Brain (organoid and tissue), 16 donors: ENCODE measurements at places on chromosomes 2 and 18.

- no peak for DNase-seq
Observed at GRCh38 chr2:237563816-237564215, 2.6 kb upstream of the PRLH start.

GRCh38 chr2:44949329-44950151 lies 8.0 kb downstream of the SIX3 start:
- DNase-seq, result peak; percentile 73

DNA sequence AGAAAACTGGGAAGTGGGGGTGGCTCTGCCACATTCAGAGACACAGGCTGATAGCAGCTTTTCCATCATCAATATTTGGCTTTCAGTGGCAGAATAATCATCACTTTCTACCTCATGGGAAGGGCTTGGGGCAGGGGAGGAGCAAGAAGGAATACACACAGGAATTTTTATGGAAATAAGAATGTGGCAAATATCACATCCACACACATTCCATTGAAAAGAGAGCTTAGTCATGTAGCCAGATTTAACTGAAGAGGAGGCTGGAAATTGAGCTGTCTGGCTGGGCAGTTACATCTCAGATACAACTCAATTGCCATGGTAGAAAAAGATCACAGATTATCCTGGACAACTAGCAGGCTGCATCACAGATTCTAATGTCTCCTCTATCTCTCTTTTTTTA lies 1474.0 kb upstream of the ACVR2A start:
- no peak for DNase-seq

GRCh38 chr2:33681364-33681757 lies 82.3 kb upstream of the FAM98A start:
- DNase-seq, result no peak

- DNase-seq, result no peak
Observed at GRCh38 chr2:120764991-120765677, 29.5 kb downstream of the GLI2 start.

DNA sequence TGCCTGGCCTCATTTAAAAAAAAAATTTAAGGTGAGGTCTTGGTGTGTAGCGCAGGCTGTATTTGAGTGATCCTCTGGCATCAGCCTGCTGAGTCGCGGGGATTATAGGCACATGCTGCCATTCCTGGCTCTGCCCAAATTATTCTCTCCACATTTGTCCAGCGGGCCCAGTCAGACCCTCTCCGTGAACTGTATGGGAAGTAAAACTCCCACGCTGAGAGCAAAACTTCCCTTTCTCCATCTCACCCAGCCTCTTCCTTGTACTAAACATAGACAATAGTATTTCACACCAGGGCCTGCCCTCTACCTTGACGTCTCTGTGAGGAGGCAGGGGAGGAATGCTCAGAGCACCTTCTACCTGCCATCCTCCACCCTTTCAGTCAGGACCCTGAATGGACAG lies 37.0 kb downstream of the EIF4E2 start:
- DNase-seq, result no peak

DNA sequence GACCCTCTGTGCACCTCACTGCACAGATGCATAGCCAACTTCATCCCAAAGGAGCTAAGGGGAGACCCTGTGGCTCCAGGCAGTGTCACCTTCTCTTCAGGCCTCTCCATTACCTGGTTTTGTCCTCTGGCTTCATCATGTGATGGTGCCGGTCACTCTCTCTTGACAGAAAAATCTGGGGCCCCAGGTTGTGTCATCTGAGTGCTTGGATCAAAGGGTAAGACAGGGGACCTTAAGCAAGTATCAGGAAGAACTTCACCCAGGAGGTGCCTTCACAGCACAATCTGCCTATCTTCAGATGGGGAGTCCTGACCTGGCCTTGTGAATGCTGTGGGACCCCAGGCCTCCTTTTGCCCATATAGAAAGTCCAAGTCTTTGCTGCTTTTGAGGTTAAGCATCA lies 104.4 kb downstream of the POLR1A start:
- DNase-seq, result no peak

DNA sequence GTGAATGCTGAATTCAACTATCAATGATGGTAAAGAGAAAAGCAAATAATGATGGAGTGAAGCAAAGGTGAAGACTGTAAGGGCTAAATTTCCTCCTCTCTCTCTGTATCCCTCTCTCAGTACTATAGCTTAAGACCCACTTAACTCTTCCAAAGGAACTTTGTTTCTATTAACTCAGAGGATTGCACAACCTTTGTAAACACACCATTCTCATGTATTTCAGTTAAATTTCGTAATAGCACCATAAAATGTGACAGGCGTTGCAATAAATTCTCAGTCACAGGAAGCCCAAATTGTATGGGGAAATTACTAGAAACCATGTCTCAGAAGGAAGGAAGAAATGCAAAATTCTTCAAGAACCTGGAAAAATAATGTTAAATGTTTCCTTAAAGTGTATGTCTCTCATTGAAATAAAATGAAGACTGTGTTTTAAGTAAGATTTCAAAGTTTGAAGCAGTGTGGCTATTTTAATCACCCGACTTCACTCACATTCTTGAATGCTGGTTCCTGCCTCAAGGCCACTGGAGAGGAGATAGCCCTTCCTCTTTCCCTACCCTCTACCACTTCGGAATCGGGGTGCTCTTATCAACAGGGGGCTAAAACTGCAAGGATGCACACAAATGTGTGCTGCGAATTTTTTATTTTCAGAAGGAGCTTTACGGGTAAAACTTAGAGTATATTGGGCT lies 112.1 kb downstream of the FTCDNL1 start:
- DNase-seq, result no peak

- DNase-seq, result peak; percentile 6
Observed at GRCh38 chr2:164302786-164303185, 318.5 kb downstream of the GRB14 start.

- no peak for DNase-seq
Observed at GRCh38 chr2:23711979-23712755, 214.8 kb downstream of the ATAD2B start.

GRCh38 chr2:110858135-110858725 lies 125.9 kb downstream of the ACOXL start:
- peak; percentile 47 for DNase-seq

DNA sequence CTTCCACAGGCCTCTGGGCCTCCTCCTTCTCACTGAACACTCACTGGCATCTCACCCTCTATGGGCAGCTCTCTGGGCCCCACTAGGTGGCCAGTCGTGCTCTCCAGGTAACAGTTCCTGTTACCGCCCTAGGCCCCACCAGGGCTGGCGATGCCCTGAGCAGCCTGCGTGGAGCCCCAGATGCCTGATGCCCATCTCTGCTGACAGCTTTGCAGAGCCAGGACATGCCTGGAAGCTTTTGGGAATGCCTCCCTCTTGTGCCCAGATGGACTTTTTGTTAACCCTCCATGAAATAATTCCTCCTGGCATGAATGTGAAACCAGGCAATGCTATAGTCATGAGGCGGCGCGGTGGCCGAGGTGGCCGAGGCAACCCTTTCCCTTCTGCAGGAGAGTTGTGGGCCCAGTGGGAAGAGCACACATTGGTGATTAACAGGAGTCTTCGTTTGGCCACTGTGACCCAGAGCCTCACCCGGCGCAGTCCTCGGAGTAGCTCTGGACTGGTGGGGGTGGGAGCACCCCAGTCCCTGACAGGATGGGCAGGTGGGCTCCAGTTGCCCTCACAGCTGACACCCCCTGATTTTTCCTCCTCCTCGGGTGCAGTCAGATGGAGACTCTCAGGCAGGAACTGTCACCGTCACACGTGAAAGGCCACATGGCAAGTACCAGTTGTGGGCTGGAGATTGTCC lies 80.0 kb downstream of the SH3BP4 start:
- DNase-seq, result no peak

- DNase-seq, result no peak
Observed at GRCh38 chr2:45256867-45257641, 247.8 kb upstream of the SIX2 start.

GRCh38 chr2:96679848-96680247 lies 37.3 kb downstream of the FER1L5 start:
- DNase-seq, result peak; percentile 7

DNA sequence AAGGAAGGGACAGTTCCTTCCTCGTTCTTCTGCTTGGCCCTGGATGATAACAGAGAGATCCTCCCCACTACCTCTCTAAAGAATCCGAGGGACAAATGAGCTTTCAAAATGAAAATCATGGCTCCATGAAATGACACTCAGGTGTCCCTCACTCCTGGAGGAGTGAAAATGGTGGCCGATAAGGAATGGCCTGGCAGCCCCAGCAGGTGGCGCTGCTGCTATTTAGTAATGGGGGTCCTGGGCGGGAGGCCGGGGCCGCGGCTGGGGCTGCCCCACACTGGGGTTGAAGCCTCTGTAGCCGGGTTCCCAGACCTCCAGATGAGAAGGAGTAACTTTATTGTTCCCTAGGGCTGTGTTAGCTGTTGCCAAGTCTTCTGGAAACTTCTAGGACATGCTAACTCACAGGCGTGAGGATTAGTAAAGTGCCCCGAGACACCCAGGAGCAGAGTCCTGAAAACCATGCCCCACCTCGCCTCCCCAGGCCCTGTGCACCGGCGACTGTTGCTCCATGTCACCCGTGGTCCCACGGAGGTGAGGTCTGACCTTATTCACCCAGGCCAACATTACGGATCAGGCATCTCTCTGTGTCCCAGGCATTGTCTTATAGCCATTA lies 138.0 kb downstream of the CTIF start:
- DNase-seq, result peak; percentile 33
